ENCODE measurements at places on chromosomes 2 and 18. TPM values are rescaled to one million over a fixed set of nuclear protein-coding genes. Genes with fewer than 3 reads are reported as not detected.

- no peak for DNase-seq
These were observed 31.6 kb upstream of the MAP3K20 start for GRCh38 chr2:173043897-173044519.

DNA sequence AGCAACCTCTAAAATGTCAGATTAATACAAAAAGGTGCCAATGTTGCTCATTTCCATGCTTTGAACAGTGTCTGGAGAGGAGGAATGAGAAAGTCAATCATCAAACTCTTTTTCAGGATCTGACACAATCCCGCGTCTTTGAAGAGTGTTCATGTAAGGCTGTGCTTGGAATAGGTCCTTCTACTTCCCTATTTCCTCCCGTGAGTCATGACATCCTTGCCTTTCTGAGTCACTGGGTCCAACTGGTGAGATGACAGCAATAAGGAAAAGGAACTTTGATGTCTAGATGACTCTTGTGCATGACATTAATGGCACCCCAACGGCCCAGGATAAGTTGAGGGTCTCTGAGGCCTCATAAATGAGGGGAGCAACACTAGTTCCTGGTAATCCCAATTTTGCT, 109.0 kb upstream of the CELF4 start:
- DNase-seq = no peak

DNA sequence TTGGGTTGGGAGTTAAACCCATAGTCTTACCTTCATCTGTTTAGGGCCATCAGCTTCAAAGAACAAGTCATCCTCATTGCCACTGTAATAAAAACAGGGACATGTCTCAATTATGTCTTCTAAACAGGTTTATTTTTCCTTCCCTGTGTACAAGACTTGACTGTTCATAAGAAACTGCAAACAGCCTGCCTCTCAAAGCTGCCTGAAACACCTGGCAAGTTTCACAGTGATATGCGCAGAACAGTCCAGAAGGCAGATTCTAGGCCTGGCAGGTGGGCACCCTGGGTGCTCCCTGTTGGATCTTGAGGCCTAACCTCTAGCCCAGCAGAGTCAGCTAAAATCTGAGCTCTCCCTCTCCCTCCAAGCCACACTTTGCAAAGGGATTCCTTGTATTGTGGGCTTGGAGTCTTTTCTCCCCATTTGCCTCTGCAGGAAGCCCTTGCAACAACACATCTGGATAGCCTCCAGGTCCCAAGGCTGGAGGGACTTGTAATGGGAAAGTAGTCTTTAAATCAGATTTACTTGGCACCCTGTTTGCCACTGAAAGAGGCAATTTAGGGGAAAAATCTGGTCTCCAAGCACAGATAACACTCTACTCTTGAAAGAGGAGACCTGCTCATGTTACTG, 930 bp downstream of the IL1B start:
- DNase-seq = no peak

The TSHZ1 gene
- total RNA-seq = 7.5 TPM

DNA sequence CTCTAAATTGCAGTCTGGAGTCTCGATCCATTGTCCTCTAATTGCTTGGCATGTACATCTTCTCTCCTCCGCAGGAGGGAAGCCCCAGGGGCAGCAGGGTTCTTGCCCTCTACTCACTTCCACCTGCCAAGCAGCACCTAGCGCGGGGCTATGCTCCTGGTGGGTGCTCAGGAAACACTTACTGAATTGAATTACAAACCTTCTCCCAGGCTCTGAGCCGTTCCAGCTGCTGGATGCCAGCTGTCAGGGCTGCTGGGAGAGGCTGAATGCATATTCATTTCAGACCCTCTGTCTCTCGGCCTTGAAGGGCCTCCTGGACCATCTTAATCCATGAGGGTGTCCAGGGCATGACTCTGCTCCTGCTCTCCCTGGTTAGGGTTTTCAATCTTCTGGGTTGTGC, 94.0 kb downstream of the CELF4 start:
- DNase-seq = no peak

The APCDD1 gene
- not detected for total RNA-seq

DNA sequence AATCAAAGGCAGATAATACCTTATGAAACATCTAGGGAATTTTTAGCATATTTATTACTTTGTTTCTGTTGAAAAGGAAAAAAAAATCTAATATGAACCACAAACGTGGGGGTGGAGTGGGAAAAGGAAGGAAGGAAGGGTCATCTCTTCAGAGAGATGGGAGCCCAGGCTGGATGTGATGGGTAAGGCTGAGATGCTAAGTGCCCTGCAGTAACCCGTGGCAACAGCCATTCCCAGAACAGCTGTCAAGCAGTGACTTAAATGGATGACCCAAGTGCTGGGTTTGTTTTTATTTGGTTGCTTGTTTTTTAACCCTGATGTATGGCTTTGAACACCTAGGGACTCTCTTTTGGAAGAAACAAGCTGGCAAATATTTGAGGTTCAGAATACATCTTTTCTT, 50.7 kb upstream of the KLF7 start:
- no peak for DNase-seq

- DNase-seq = no peak
These were observed 408.0 kb upstream of the RGPD4 start for GRCh38 chr2:107418708-107419107.

DNA sequence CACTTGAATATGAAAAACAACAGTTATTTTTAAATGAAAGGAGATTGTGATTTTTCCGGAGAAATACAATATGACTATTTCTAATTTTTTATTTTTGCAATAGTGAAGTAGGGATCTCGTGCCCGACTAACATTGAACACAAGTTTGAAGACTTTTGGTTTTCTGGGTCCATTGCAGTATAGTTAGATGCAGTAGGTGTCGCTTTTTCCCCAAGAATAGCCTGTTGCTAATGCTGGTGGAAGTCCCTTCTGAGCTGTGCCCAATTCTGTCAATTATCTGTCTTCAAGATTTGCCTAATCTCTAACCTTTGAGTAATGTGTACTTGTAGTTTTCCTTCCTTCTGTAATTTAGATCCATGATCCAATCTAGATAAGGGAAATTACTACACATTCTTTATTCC, 36.5 kb downstream of the SEMA4F start:
- peak; percentile 63 for DNase-seq

- no peak for DNase-seq
These were observed 157.4 kb downstream of the ASXL3 start for GRCh38 chr18:33735428-33735827.

The SERPINB12 gene
- total RNA-seq = not detected

- DNase-seq = no peak
These were observed 46.3 kb downstream of the ZNF519 start for GRCh38 chr18:14085770-14086457.

The CERS6 gene
- 32.0 TPM for total RNA-seq

- DNase-seq = no peak
These were observed 13.4 kb downstream of the MEIS1 start for GRCh38 chr2:66448136-66448991.

DNA sequence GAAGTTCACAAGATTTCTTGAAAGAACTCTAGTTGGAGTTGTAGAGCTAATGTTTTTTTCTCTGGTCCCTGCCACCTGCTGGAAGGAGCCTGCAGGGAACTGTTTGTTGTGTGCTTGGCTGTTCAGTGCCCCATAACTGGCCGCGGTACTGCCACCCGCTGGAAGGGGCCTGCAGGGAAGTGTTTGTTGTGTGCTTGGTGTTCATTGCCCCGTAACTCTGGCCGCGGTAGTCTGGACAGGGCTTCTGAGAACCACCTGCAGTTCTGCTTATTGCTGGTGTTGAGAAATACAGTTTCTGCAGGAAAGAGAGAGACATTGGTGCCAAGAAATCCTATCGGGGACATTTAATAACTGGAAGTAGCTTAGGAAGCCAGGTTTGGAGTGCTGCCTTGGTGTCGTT, 58.1 kb downstream of the AGAP1 start:
- DNase-seq = peak; percentile 82

GRCh38 chr2:66813525-66813924, 378.6 kb downstream of the MEIS1 start:
- no peak for DNase-seq

DNA sequence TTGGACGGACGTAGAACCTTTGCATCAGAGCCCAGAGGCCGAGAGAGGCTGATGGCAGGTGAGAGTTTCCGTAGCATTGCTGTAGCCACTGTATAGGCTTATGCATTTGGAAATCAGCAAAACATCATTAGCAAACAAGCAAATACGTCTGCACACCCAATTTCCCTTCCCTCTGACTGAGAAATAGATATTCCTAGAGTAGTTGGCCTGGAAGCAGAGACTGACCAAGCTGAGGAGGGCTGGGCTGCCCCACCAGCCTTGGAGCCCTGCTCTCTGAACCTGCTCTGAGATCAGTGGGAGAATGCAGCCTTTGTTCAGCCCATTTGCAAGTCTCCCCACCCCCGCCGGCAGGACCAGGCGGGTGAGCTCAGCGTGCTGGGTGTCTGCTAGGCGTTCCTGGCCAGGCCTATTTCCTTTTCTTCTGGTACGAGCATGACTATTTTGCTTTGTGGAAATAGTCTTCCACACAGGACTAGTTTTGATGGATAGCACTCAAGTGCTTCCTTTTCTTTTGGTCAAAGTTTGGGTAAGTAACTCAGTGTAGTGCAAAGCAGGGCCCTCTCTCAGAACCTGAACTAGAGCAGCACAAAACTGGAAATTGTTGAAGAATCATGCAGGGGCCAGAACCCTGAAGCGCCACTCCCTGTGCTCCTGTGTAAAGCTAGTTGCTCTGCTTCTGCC, 21.9 kb upstream of the RNF149 start:
- DNase-seq = peak; percentile 68

GRCh38 chr2:216181953-216182461, 72.9 kb downstream of the XRCC5 start:
- no peak for DNase-seq

The REG3G gene
- total RNA-seq = not detected

The ZNF385B gene
- total RNA-seq = not detected

The MTERF4 gene
- total RNA-seq = 29.8 TPM

The COL3A1 gene
- not detected for total RNA-seq

- DNase-seq = no peak
These were observed 97.4 kb downstream of the APOB start for GRCh38 chr2:20946468-20946867.

DNA sequence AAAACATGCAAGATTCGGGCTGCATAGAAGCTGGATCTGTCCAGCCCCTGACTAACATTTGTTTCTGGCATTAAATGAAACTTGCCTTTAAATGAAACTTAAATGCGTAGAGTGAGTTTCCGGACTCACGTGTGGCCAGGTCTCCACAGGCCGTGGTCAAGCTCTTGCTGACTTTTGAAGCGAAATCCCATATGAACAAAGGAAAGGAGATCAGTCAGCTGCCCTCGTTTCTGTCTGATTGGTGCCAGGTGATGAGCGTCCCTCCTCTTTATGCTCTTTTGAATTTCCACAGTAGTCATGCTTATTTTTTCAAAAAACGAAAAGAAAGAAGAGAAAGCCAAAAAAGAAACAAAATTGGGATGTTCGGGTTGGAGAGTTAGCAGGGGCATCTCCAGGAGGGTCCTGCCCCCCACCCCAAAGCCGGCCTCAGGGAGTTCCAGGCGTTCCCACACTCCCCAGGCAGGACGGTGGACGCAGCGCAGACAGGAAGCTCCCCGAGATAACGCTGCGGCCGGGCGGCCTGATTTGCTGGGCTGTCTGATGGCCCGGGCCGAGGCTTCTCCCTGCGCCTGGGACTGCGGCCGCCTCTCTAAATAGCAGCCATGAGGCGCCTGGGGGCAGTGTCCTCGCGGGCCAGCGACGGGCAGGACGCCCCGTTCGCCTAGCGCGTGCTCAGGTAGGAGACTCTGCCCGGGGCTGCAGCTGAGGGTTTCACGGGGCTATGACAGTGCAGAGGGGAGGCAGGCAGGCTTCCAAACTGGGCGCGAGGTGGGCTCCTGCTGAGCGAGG, at the start of gene COLEC11:
COLEC11 (plus strand) TSS at position 620 of the 789 bp plus-strand sequence. CDS start 9,229 bp downstream, outside the sequence.
- DNase-seq = no peak

DNA sequence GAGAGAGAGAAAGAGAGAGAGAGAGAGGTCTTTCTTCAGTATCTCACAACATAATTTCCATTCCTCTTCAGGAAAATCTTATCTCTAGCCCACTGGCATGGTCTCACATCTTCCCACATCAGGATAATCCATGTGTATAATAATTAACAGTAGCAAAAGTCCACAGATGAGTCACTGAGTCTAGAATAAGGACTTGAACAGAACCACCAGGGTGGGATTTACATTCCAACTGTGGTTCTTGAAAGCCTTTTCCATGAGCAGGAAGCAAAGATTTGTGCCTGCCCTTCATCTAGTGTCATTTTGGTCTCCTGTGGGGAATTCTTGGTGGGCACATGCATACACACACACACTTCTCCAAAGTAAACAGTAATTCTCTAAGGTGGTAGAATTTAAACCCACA, 107.1 kb upstream of the TCF4 start:
- DNase-seq = no peak

The CRIM1 gene
- total RNA-seq = 21.7 TPM

The DAPL1 gene
- not detected for total RNA-seq

- no peak for DNase-seq
These were observed 429.4 kb downstream of the ARHGAP15 start for GRCh38 chr2:143558665-143559064.

DNA sequence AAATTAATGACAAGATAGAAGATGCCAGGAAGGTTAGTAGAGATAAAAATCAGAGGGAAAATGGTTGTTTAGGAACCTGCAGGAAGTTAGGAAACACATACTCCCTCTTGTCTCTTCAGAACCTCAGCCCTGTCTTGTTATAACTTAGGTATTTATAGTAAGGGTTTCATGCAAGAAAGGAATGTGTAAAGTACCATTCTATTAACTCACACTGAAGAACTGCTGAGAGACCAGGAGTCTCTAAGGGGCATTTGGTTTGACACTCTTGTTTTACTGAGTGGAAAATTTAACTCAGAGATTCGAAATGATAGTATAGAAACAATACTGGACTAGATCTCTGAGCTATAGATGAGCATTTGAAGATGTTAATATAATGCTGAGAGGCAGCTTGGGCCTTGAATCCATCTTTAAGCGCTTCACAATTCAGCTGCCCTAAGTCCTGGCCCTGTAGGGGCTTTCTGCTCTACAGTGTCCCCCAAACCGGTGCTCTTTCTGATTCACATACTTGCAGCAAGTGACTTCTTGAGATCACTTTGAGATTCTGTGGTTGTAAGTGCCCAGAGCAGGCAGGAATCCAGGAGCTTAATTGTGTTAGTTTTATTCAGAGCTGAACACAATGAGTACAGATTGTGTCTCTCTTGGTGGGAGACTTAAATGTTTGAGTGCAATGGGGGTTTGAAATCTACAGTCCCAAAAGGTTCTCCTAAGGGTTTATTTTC, 235.0 kb upstream of the RGPD4 start:
- DNase-seq = no peak

The TRABD2A gene
- total RNA-seq = 3.1 TPM

DNA sequence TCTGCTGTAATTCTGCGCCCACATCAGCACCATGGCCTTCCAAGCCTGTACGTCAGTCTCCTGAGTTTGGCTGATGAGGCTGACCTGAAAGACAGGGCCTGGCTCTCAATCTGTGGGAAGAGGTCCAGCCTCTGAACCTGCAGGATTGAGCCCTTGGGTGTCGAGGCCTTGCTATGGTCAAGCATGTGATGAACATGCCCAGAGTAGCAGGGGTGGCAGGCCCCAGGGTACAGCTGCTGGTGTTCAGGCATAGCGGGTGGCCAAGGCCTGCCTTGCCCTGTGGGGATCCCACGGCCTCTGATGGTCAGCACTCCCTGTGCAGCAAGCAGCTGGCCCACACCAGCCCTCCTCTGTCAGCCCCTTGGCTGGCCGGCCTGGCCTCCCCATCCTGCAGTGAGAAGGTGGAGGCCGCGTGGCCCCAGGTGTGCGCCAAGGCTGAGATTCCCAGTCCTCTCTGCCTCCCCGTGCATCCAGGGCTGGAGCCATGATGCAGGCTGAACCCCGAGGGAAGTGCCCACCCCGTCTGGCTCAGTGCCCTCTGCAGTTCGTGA, 298.4 kb downstream of the NDUFA10 start:
- no peak for DNase-seq

The IL37 gene
- total RNA-seq = not detected

GRCh38 chr2:216349366-216349765, 22.9 kb downstream of the MARCHF4 start:
- DNase-seq = no peak

- no peak for DNase-seq
These were observed 50.3 kb downstream of the ACTR2 start for GRCh38 chr2:65277791-65278483.
